PC-3 (cell line): ENCODE measurements at places on chromosomes 3 and 15. TPM values are rescaled to one million over a fixed set of nuclear protein-coding genes. Genes with fewer than 3 reads are reported as not detected.
A peak's percentile ranks its signal among the peaks of the same experiment; 100 is the strongest.

Gene PTPRG
- 0.29 and 0.73 TPM in 2 replicates for total RNA-seq

Gene CP
- 0.04 TPM in 1 of 2 replicates, not detected in the other for total RNA-seq

Gene RAB5A
- total RNA-seq, result 61.3 and 86.8 TPM in 2 replicates

Gene TMC3
- total RNA-seq, result not detected in 2 replicates

Gene ROBO2
- total RNA-seq, result not detected in 2 replicates

Gene KCNAB1
- not detected in 2 replicates for total RNA-seq

Gene MYLK
- total RNA-seq, result 6.9 and 8.7 TPM in 2 replicates

Gene RHO
- total RNA-seq, result not detected in 2 replicates

DNA sequence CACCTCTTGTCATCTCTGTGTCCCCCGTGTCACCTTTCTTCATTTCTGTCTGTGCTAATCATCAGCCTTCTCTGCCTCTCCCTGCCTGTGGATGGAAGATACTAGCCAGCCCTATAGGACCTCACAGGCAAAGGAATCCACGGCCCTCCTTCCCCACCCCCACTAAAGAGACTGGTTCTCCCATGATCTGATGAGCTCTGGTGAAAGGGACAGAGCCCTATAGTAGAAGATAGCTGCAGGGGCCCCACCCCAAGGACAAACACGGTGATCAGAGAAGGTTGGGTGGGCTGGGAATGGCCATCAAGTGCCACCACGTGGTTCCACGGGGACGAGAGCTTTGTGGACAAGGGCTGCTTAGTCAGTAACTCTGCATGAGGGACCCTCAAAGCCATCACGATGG, 27.8 kb upstream of the RASA2 start:
- no peaks in the 10 kb centered on the region for H3K27me3 ChIP-seq
- H3K36me3 ChIP-seq, result no peaks in the 10 kb centered on the region
- H3K27ac ChIP-seq, result no peak overlapping the region
- peaks cover 20% of the 10 kb centered on the region for H3K4me1 ChIP-seq
- no peak overlapping the region for H3K4me3 ChIP-seq

GRCh38 chr3:119342176-119342575, 48.0 kb downstream of the ARHGAP31 start:
- no peaks in the 10 kb centered on the region for H3K4me1 ChIP-seq
- no peak overlapping the region for H3K4me3 ChIP-seq
- H3K27ac ChIP-seq, result no peak overlapping the region
- no peaks in the 10 kb centered on the region for H3K27me3 ChIP-seq

DNA sequence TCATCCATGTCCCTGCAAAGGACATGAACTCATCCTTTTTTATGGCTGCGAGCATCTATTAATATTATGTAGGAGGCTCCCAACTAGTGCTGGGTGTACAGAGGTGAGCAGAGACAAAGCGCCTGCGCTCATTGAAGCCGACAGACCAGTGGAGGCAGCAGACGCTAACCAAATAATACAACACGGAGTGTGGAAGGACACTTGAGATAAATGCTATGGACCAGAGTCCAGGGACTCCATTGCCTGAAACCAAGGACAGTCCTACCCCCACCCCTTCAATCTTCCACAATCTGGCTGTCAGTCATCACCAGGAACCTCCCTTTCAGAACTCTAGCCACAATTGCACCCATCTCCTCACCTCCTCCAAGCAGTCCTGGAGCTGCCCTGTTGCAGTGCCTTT, 41.5 kb downstream of the KLHL6 start:
- peaks cover 10% of the 10 kb centered on the region; the same call in 1 of the 2 replicates for H3K27me3 ChIP-seq
- H3K4me3 ChIP-seq, result no peak overlapping the region
- no peaks in the 10 kb centered on the region for H3K36me3 ChIP-seq
- no peak for DNase-seq
- no peak overlapping the region for H3K27ac ChIP-seq

DNA sequence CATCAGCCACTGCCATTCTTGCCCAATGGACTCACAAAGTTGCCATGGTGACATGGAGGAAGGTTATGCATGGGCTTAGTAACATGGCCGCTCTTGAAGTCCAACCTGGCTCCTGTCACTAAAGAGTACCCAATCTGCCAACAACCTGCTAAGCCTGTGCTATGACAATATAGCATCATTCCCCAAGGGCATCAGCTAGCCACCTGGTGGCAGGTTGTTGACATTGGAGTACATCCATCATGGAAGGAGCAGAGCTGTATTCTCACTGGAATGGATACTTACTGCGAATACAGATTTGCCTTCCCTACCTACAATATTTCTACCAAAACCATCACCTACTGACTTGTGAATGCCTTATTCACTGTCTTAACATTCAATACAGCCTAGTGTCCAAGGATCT, 138.9 kb upstream of the RORA start:
- no peaks in the 10 kb centered on the region for H3K36me3 ChIP-seq
- no peaks in the 10 kb centered on the region for H3K27me3 ChIP-seq
- H3K4me1 ChIP-seq, result no peaks in the 10 kb centered on the region
- no peak overlapping the region for H3K27ac ChIP-seq

DNA sequence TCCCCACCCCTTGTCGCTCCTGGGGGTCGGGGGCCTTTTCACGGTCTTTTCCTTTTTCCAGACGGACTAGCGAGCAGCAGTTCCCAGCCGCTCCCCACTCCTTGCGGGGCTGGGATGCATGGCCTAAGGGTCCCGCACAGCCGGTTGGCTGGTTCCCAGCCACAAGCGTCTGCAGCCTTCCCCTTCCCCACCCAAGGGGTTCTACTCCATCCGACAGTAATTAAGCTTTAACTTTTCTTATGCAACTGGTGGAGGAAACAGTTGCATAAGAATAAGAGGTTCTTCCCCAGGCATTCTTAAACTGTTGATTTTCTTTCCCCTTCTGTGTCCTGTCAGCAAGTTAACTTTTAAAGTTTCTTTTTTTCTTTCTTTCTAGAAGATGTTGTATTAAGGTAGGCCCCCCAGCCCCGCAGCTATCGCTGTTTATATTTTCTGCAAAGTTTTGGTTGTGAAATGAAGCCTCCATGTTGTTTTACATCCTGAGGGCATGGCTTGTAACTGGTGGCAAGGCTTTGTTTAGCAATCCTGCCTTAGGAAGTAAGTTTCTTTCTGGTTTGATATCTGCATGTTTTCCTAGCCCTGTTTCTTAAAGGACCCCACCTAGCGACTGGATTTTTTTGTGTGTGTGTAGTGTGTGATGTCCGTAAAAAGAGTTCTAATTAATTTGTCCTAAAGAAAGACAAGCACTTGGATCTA, 207.5 kb downstream of the ZNF385D start:
- H3K4me1 ChIP-seq, result no peaks in the 10 kb centered on the region
- no peaks in the 10 kb centered on the region for H3K36me3 ChIP-seq
- H3K27ac ChIP-seq, result no peak overlapping the region
- no peak for DNase-seq
- H3K27me3 ChIP-seq, result no peaks in the 10 kb centered on the region

- no peaks in the 10 kb centered on the region for H3K27me3 ChIP-seq
- H3K4me1 ChIP-seq, result peaks cover 18% of the 10 kb centered on the region
- H3K27ac ChIP-seq, result no peak overlapping the region
- DNase-seq, result peak; percentile 57
- no peak overlapping the region for H3K4me3 ChIP-seq
Observed at GRCh38 chr3:89572261-89572660, 464.8 kb downstream of the EPHA3 start.

- H3K36me3 ChIP-seq, result no peaks in the 10 kb centered on the region
- no peaks in the 10 kb centered on the region for H3K27me3 ChIP-seq
- no peak overlapping the region for H3K4me3 ChIP-seq
- peak; percentile 36 for DNase-seq
Observed at GRCh38 chr15:95176794-95177577, 945.6 kb downstream of the MCTP2 start.

GRCh38 chr3:128794067-128794768, 68.2 kb downstream of the RAB7A start:
- H3K4me1 ChIP-seq, result no peaks in the 10 kb centered on the region
- H3K4me3 ChIP-seq, result no peak overlapping the region
- peak; percentile 47 for DNase-seq
- H3K36me3 ChIP-seq, result peaks cover 10% of the 10 kb centered on the region
- H3K27ac ChIP-seq, result no peak overlapping the region
- no peaks in the 10 kb centered on the region for H3K27me3 ChIP-seq

DNA sequence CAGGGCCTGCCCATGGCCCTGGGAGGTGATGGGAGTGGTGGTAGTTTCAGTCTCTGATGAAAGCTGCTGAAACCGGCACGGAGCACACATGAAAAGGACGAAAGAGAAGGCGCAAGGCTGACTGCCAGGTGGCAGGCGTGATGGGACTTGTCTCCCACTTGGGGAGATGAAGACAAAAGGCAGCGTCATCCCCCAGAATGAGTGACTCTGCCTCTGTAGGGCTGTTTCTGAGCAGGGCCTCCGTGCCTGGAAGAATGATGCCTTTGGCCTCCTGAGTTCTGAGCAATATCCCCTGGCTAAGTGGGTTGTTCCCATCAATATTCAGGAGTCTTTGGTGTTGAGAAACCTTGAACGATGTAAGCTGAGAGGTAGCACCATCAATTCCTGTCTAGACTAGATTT, 237.8 kb downstream of the OPA1 start:
- no peak overlapping the region for H3K4me3 ChIP-seq
- peak overlapping the region; percentile 86 for H3K27ac ChIP-seq
- no peaks in the 10 kb centered on the region for H3K36me3 ChIP-seq
- DNase-seq, result no peak
- peaks cover 54% of the 10 kb centered on the region for H3K4me1 ChIP-seq

DNA sequence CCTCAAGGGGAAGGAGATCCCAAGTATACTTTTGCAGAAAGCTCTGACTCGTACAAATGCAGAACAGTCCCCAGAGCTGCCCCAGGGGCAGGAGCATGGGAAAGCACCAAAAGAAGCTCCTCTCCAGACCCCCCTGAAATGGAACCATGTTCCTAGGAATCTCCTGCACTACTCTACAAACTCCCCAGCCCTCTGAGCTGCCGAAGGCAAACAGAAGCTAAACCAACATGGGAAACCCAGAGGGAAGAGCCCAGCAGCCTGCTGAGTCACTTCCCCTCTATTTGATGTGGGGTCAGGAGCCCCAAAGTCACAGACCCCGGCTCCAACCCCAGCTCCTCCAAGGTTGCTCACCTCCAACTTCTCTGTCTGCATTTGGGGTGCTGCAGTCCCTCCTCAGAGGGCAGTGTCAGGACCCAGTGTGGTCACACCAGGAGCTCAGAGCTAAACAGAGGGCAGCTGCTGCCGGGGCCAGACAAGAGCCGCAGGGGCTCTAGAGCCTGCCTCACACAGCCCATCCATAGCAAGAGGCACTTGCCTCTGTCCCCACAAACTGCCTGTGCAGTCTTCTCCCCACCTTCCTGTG, 3.8 kb upstream of the PLXNA1 start:
- H3K27me3 ChIP-seq, result no peaks in the 10 kb centered on the region
- H3K27ac ChIP-seq, result no peak overlapping the region
- DNase-seq, result no peak
- H3K36me3 ChIP-seq, result no peaks in the 10 kb centered on the region
- no peak overlapping the region for H3K4me3 ChIP-seq
